Posterior vena cava (tissue), 2 donors: ENCODE measurements at places on chromosomes 7 and 10. TPM values are rescaled to one million over a fixed set of nuclear protein-coding genes. Genes with fewer than 3 reads are reported as not detected.
A peak's percentile ranks its signal among the peaks of the same experiment; 100 is the strongest.

GRCh38 chr10:70324339-70324861 is 40.6 kb upstream of the NPFFR1 start:
- DNase-seq: peak; percentile 76

GRCh38 chr10:95635319-95635733 is 21.2 kb downstream of the ALDH18A1 start:
- no peak for DNase-seq

- DNase-seq: no peak
Observed at GRCh38 chr10:104548090-104548489, 93.0 kb upstream of the SORCS3 start.

DNA sequence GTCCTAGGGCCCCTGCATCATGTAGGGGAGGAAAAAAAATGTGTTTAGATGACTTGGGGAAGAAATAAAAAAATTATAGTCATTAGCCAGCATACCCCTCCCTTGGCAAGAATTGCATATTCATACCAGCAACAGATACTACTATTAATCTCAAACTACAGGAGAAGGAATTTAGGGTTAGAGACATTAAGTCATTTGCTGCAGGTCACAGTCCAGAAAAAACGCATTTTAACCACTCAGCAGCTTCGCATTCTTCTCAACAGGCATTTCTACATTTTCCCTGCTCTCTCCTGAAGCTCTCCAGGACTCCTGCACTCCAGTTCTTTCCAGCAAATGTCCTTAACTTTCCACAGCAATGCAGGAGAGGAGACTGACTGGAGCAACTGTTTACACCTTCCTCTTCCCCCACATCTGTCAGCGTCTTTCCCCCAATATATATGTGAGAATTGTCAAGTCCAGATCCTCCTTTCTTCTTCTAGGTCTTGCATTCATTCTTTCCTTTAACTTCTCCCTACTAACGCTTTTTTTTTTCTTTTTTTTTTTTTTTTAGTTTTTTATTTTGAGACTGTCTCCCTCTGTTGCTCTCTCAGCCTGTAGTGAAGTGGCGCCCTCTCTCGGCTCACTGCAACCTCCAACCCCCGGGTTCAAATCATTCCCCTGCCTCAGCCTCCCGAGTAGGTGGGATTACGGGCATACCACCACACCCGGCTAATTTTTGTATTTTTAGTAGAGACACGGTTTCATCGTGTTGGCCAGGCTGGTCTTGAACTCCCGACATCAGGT is 35.6 kb downstream of the PRPS1L1 start:
- no peak for DNase-seq

DNA sequence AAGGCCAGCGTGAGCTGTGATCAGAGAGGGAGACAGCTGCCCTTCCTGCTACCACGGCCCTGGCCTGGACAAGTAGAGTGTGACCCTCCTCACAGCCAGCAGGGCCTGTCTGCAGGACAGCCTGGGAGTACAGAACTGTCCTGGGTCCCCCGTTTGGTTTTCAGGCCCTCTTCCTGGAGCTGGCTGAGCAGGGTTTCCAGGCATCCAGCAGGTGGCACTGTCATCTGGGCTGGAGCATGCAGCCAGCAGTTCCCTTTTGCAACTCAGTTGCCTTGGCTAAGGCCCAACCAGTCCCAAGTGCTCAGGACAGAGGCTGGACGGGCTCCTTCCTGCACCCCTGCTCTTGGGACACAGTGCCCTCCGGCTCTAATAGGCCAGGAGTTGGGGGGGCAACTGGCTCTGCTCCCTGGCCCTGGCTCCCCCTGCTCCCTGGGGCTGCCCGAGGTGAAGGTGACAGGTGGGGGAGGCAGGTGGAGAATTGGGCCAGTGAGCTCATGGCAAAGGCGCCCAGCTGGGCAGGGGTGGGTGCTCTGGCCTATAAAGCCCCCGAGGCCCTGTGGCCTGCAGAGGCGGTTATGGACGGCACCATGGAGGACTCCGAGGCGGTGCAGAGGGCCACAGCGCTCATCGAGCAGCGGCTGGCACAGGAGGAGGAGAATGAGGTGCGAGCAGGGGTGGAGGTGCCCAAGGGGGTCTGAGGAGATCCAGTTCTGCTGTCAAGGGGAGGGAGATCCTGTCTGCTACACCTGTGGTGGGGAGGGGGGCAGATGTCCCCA is at the start of gene ANKRD2:
ANKRD2 (plus strand) TSS at position 566 of the 776 bp plus-strand sequence; CDS start at position 576, 10 bp downstream.
- peak; percentile 95 for DNase-seq

Gene CNNM2
- 10.1 TPM for total RNA-seq

- DNase-seq: no peak
Observed at GRCh38 chr7:972110-972509, 3.2 kb downstream of the COX19 start.

Gene METTL27
- 5.1 TPM for total RNA-seq

GRCh38 chr7:129136887-129137642 is 7.4 kb upstream of the TSPAN33 start:
- no peak for DNase-seq
